Daoy (cell line): ENCODE measurements at places on chromosomes 7 and 10.
A peak's percentile ranks its signal among the peaks of the same experiment; 100 is the strongest.

- DNase-seq = peak; percentile 6
Measured at GRCh38 chr10:50809596-50809995, 69.9 kb downstream of the ASAH2B start.

DNA sequence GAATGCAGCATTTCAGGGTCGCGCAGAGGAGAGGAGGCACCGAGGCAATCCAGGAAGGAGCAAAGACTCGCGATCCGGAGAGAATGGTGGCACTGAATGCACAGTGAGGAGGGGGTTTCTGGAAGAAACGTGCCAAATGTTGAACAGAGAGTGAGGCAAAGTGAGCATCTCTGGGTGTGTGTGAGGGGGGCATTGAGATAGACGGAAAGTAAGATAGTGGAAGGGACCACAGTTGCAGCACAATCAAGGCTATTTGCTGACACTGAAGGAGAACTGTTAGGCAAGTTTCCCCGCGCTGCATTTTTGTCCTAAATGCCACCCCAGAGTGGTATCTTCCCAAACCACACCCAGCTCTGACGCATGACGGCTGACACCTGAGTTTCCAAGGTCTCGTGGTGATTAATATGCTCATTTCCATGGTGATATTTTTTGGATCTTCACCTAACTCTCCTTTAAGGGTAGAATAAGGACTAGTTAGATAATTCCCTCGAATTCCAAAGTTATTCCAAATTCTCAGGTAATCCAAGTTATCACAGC lies 14.4 kb upstream of the ADO start:
- DNase-seq = no peak

DNA sequence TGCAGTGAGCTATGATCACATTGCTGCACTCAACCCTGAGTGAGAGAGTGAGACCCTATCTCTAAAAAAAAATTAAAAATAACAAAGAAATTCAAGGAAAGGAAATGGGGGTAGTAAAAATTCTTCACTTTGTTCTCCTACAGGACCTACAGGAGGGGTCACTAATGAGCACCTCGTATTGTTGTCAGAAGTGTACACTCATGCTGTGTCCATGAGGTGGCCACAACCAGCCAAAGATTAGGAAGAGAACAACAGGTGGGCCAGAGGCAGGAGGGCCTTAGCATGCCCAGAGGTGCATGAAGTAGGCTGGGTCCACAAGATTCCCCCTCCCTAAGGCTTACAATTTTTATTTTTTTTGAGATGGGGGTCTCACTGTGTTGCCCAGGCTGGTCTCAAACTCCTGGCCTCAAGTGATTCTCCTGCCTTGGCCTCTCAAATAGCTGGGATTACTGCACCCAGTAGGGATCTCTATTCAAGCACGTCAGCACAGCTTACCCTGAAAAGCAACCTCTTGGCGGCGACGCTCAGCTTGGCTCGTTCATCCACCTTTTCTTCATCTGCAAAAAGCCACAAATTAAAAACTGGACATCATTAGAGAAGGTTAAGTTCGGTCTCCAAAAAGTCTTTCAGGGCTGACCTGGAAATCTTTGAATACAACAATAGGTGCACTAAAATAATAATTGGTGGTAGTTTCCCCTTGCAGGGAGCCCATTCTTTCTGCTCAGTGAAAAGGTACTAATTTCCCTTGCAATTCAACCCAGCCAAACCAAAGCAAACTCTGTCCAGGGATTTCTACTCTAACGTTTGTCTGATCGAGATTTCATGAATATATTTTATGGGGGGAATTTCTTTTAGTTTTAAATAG lies 104.4 kb downstream of the SVIL start:
- no peak for DNase-seq

GRCh38 chr10:9228771-9229170 lies 1174.3 kb downstream of the GATA3 start:
- DNase-seq = peak; percentile 46

- no peak for DNase-seq
Measured at GRCh38 chr7:140041659-140042385, 20.9 kb downstream of the PARP12 start.
